Neural progenitor cell (in vitro differentiated cells): ENCODE measurements at places on chromosomes 1 and 21.

DNA sequence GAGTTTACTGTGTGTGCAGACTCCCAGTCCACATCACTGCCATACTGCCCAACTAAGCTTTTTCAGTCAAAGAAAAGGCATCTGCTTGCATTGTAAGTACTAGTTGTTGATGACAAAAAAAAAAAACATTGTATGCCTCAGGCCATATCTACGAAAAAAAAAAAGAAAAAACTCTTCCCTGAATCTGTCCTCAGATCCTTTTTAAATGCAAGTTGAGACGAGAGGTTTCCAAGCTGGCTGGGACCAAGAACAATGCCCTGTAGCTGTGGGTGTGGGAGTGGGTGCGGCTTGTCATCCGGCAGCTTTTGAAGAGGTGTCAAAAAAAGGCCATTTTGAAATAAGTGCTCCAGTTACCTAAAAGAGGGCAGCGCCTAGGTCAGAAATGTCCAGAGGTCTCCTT, 29.2 kb upstream of the HHAT start:
- no peak overlapping the region for H3K27ac ChIP-seq
- H3K4me1 ChIP-seq, result peaks cover 27% of the 10 kb centered on the region
- H3K27me3 ChIP-seq, result no peaks in the 10 kb centered on the region
- no peak overlapping the region for H3K4me3 ChIP-seq
- no peak for DNase-seq

GRCh38 chr1:4733446-4734177, 79.2 kb downstream of the AJAP1 start:
- DNase-seq, result no peak
- no peaks in the 10 kb centered on the region for H3K27me3 ChIP-seq
- no peaks in the 10 kb centered on the region for H3K36me3 ChIP-seq
- peaks cover 6% of the 10 kb centered on the region for H3K4me1 ChIP-seq
- H3K4me3 ChIP-seq, result no peak overlapping the region

DNA sequence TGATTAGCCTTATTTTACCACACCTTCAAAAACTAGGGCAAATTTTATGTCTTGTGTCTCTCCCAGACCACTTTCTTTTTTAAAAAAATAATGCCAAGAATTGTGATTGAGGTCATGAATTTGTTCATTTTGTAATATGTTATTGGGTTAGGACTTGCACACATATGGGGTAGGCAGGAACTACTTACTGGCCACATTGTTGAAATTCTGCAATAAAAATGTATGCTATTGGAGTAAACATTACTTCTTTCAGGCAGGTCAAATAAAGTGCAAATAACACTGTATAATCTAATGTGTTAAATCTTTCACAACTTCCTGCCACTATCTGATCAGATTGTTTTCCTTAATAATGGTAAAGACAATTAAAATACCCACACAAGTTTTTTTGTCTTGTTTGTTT, 166.6 kb upstream of the COL11A1 start:
- H3K4me1 ChIP-seq, result peaks cover 9% of the 10 kb centered on the region
- H3K36me3 ChIP-seq, result no peaks in the 10 kb centered on the region
- no peak overlapping the region for H3K4me3 ChIP-seq
- no peak for DNase-seq
- H3K27ac ChIP-seq, result no peak overlapping the region

- no peak overlapping the region for H3K27ac ChIP-seq
- no peaks in the 10 kb centered on the region for H3K27me3 ChIP-seq
- H3K4me3 ChIP-seq, result no peak overlapping the region
- DNase-seq, result no peak
- H3K4me1 ChIP-seq, result no peaks in the 10 kb centered on the region
- no peaks in the 10 kb centered on the region for H3K36me3 ChIP-seq
These were observed 976.9 kb downstream of the BRINP3 start for GRCh38 chr1:189500778-189501177.

DNA sequence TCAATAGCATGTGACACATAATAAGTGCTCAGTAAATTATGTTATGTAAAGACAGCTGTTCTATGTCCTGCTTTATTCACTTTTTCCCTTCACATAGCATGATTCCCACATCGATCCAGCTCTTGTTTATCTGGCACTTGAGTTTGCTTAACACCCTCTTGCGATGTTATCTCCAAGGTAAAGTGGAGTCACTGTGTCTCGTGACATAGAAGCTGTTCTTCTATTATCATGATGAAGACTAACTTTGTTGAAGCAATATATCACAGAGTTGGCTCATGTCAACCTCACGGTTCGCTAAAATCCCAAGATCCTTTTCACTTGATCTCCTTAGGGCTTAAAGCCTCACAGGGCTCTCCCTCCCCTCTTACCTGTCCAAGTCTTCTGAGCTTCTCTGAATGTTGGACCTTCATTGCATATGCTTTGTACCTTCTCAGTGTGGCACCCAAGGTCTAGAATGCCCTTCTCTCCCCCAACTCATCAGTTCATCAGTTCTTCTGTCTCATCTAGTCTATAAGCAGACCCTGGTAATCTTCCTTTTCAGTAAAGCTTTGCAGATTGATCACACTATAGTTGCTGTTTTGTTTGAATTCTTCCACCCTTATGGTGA, 38.0 kb downstream of the PLXNA2 start:
- peaks cover 43% of the 10 kb centered on the region for H3K4me1 ChIP-seq
- DNase-seq, result no peak
- H3K27me3 ChIP-seq, result no peaks in the 10 kb centered on the region
- H3K27ac ChIP-seq, result no peak overlapping the region
- H3K36me3 ChIP-seq, result no peaks in the 10 kb centered on the region

DNA sequence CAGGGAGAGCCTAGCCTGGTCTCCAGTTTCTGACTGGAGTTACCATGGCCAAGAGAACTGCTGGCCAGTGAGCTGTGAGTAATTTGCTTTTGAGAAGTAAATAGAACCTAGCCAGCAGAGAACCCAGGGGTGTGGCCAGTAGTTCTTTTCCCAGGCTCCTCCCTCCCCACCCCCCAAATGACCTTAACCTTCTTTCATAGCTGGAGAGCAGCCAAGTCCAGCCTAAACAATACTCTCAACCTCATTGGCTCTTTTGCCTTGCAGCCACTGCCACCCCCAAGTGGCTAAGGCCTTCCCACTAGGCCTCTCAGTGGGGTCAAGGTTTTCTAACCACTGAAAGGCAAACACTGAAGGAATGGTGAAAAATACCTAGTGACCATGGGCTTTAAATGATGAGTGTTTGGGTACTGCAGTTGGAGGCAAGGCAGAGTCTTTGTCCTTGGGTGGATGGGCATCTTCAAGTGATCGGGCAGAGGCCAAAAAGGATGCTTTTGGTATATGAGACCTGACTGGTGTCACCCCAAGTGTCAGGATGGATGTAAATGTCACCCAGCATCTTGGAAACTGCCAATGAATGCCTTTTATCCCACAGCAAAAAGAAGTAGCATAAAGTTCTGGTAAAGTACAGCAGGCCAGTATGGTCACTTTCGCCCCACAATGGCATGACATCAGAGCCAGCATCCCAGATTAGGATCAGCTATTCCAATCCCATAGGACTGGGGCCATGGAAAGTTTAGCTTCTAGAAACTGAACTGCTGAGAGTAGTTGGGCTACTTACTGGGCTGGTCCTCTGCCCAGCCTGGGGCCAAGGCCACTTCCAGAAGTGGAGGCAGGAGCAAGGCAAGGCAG, 3.5 kb upstream of the PIGV start:
- H3K27ac ChIP-seq, result no peak overlapping the region
- H3K4me1 ChIP-seq, result peaks cover 35% of the 10 kb centered on the region
- DNase-seq, result peak; percentile 26
- no peaks in the 10 kb centered on the region for H3K27me3 ChIP-seq
- H3K4me3 ChIP-seq, result no peak overlapping the region
- H3K36me3 ChIP-seq, result peaks cover 10% of the 10 kb centered on the region

DNA sequence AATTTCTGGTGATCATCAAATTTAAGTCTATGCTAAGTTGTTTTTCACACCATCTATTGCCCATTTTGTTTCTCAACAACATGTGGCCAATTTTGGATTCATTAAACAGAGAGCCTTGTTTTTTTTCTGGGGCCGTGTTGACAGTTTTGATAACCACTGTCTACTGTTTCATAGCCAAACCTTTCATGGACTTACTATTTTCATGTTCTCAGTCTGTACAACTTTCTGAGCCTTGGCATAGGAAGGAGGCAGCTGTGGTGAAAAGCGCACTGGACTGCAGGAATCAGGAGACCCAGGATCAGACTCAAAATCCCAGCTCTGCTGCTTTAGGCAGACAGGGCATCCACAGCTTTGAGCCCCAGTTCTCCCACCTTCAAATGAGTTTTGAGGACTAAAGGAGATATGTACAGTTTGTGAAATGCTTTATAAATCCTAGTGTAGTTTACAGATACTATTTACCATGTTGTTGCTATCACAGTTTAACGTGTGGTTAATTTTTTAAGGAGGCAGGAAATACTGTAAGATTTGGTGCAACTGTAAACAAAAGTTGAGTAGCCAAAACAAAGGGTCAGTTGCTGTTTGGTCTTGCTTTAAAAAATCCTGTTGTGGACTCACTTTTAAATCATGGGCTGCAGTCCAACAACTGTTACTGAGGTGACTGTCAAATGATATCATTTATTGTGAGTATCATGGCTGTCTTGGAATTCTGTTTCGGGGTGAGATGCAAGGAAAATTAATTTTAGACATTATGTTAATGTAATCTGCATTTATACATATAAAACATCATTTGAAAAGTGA, 2.9 kb downstream of the MACO1 start:
- peaks cover 9% of the 10 kb centered on the region for H3K4me1 ChIP-seq
- no peak for DNase-seq
- no peak overlapping the region for H3K4me3 ChIP-seq
- H3K36me3 ChIP-seq, result no peaks in the 10 kb centered on the region

DNA sequence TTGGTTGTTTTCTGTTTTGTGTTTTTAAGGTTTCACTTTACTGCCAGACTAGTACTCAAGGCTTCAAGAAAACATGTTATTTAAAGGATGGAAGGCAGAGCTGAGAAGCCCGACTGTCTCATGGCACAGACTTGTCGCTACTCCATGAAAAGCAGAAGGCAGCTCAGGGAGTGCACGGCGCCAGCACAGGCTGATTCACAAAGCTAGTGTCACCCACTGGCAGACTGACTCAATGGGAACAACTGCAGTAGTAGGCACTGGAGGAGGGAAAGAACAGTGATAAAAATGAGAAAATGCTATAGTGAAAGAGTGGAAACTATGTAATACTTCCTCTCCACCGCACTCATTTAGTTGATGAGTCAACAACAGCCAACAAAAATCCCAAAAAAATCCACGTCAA, 14.7 kb downstream of the HSF2BP start:
- no peak overlapping the region for H3K4me3 ChIP-seq
- H3K36me3 ChIP-seq, result no peaks in the 10 kb centered on the region
- no peak for DNase-seq
- no peaks in the 10 kb centered on the region for H3K4me1 ChIP-seq

DNA sequence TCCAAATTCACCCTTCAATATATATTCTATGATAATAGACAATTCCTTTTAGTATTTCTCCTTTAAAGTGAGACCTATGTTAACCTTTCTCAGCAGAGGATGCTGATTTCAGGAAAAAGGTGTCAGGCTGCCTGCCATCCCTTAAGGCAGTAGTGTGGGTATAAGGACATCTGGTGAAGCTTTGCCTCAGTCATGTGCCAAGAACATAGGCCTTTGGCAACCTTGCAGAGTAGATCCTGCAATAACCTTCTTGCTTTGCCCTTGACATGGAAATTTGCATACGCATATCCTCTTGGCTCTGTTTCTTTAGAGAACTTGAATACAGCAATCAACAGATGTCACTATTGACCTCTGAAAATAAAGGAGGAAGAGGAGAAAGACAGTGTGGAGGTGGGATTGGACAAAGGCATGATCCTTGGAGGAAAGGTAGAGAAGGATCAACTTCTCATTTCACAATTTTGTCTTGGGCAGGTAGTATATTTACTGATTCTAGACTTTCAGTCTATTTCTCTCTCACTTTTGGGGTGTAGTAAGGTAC, 21.1 kb upstream of the ZRANB2 start:
- H3K4me3 ChIP-seq, result no peak overlapping the region
- H3K4me1 ChIP-seq, result no peaks in the 10 kb centered on the region
- no peak overlapping the region for H3K27ac ChIP-seq

DNA sequence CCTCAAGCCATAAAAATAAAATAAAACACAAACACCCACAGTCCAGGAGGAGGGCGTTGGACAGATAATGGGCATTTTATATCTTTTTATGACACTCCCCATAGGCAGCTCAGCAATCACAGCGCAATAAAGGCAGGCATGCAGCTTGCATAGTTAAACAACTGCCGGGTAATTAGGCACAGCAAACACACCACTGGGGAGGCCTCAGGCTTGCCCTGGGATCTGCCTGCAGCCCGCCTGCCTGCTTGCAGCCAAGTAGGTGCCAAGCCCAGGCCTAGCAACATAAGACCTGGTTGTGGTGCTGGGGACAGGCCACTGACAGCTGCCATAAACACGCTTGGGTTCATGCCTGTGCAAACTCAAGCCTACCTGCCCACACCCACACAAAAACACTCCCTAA, 54.2 kb downstream of the DMAP1 start:
- H3K27me3 ChIP-seq, result no peaks in the 10 kb centered on the region
- H3K4me3 ChIP-seq, result no peak overlapping the region
- peaks cover 2% of the 10 kb centered on the region for H3K4me1 ChIP-seq
- no peaks in the 10 kb centered on the region for H3K36me3 ChIP-seq
- no peak for DNase-seq

DNA sequence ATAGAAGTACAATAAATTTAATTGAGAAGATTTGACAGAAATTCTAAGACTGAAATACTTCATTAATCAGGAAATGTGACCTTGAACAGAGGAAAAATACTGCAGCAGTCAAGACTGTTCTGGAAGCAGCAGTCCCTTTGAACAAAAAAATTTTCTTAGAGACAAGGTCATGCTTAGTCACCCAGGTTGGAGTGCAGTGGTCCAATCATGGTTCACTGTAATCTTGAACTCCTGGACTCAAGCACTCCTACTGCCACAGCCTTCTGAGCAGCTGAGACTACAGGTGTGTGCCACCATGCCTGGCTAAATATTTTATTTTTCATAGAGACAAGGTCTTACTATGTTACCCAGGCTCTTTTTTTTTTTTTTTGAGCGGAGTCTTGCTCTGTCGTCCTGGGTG, 1.9 kb upstream of the CCDC30 start:
- no peaks in the 10 kb centered on the region for H3K27me3 ChIP-seq
- H3K4me3 ChIP-seq, result no peak overlapping the region
- no peaks in the 10 kb centered on the region for H3K36me3 ChIP-seq
- no peak for DNase-seq
- no peak overlapping the region for H3K27ac ChIP-seq
- peaks cover 14% of the 10 kb centered on the region for H3K4me1 ChIP-seq

- no peaks in the 10 kb centered on the region for H3K27me3 ChIP-seq
- H3K36me3 ChIP-seq, result no peaks in the 10 kb centered on the region
- DNase-seq, result no peak
- H3K4me3 ChIP-seq, result no peak overlapping the region
- H3K27ac ChIP-seq, result no peak overlapping the region
- no peaks in the 10 kb centered on the region for H3K4me1 ChIP-seq
These were observed 64.0 kb downstream of the CD46 start for GRCh38 chr1:207815913-207816291.

GRCh38 chr1:225596736-225597135, 56.2 kb downstream of the ENAH start:
- peaks cover 12% of the 10 kb centered on the region for H3K36me3 ChIP-seq
- DNase-seq, result no peak
- no peaks in the 10 kb centered on the region for H3K27me3 ChIP-seq
